NCI-H1417 (cell line): ENCODE measurements at places on chromosomes 1 and 21.
A peak's percentile ranks its signal among the peaks of the same experiment; 100 is the strongest.

- DNase-seq, result no peak
Observed at GRCh38 chr1:30405081-30405480, 318.3 kb downstream of the MATN1 start.

DNA sequence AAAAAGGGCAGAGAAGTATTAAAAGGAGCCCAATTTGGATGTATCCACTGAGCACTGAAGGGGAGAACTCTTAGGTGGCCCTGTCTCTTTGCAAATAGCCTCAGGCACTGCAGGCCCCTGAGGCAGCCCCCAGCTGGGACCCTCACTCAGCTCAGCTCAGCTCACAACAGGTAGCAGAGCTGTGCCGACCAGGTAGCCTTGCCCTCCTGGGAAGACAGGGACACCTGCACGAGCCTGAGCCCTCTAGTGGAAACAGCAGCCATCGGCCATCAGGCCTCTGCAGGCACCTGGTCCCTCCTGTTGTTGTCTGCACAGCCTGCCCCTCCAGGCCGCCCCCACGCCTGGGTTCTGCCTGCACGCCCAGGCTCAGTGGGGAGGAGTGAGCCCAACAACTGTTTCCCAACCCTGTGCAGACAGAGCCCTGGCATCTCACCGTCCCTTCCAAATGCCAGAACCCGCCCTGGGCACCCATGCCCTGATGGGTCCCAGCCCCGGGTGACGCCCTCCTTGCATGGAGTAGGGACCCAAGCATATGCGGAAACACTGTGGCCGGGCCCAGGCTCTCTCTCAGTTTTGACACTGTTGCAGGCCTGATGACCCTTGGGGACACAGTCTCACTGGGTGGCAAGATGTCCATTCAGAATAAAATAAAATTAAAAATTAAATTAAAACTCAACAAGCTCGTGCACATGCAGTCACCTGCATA lies 60.0 kb upstream of the AJAP1 start:
- no peak for DNase-seq

DNA sequence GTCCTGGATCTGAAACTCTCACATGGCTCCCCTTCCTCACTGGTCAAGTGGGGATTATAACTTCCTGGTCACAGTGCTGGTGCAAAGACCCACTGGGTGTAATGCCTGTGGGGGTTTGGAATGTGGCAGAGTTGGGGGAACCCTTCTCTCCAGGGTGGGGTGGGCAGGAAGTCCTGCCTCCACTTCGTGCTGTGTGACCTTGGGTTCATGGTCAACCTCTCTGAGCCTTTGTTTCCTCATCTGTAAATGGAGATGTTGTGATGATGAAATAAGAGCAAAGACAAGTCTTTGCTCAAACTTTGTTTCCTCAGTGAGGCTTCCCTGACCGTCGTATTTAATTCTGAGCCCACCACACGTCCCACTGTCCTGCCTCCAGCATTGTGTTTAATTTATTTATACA lies 564.7 kb downstream of the PTPRU start:
- no peak for DNase-seq

DNA sequence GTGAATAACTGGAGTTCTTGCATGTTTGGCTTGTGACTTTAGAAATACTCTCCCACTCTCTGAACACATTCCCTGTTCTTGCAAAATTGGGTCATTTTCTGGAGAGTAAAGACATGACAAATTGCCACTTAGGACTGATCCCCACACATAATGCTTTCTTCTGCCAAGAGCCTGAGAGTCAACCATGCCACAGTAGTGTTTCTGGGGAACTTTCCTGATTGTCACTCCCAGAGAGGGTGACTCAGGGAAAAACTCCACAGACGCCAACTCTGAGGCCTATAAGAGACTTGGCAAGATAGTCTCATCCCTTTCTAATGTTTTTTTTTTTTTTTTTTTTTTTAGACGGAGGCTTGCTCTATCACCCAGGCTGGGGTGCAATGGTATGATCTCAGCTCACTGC lies 157.8 kb downstream of the ATG4C start:
- no peak for DNase-seq

GRCh38 chr1:196723325-196724185 lies 51.1 kb upstream of the CFHR3 start:
- peak; percentile 19 for DNase-seq

- peak; percentile 65 for DNase-seq
Observed at GRCh38 chr1:178541829-178542553, 29.1 kb downstream of the TEX35 start.

GRCh38 chr1:17314491-17314971 lies 6.5 kb downstream of the PADI4 start:
- DNase-seq, result no peak

DNA sequence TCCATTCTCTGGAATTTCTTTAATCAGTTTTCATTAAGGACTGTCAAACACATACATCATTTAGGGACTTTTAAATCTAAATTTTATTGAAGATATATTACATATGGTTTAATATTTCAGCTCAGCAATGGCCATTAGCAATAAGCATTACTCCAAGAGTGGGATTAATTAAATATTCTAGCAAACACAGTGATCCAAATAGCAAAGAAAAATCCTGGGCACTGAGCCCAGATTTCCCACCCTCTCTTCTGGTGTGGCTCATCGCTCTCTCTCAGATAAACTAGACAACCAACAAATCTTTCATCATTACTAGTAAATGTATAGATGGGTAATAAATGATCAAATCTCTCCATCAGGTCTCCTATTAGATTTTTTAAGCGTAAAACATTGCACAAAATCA lies 53.5 kb upstream of the FOXD3 start:
- DNase-seq, result no peak

DNA sequence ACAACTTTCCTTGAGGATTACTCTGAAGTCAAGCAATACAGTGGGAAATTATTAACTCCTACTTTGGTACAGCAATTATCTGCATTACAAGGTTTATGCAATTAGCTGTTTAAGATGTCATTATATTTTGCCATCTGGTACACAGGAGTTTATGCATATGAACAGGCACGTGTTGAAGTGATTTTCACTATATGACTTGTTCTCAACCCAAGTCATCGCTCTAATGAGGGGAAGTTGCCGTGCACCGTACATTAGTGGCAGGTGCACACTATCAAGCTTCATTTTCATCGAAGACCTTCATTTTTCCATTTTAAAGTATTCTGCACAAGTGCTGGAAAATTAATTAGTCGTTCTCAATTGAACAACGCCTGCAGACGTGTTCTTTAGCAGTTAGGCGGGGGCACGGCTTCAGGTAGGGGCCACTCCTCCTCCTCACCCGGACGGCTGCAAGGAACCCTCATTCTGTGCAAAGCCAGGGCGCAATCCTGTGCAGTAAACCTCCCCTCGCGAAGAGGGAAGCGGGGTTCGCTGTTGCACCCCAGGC lies 39.8 kb upstream of the NFIA start:
- no peak for DNase-seq
